ENCODE measurements at places on chromosomes 5 and 9.
A peak's percentile ranks its signal among the peaks of the same experiment; 100 is the strongest.

DNA sequence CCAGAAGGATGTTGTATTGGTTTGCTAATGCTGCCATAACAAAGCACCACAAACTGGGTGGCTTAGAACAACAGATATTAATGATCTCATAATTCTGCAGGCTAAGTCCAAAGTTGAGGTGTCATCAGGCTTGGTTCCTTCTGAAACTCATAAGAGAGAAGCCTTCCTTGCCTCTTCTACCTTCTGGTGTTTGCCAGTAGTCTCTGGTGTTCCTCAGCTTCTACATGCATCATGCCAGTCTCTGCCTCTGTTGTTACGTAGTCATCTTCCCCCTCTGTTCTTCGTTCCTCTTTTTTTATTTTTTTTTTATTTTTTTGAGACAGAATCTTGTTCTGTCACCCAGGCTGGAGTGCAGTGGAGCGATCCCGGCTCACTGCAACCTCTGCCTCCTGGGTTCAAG is 61.8 kb downstream of the LRRC70 start:
- DNase-seq, result no peak

- DNase-seq, result no peak
Measured at GRCh38 chr9:135173066-135173465, 85.6 kb downstream of the OLFM1 start.

- no peak for DNase-seq
Measured at GRCh38 chr9:656926-657568, 184.4 kb upstream of the DMRT1 start.

- DNase-seq, result no peak
Measured at GRCh38 chr5:33892620-33893137, 889 bp upstream of the ADAMTS12 start.

- no peak for DNase-seq
Measured at GRCh38 chr9:87157366-87158031, 210.2 kb upstream of the GAS1 start.

GRCh38 chr9:99954819-99955218 is 48.4 kb downstream of the STX17 start:
- DNase-seq, result no peak

DNA sequence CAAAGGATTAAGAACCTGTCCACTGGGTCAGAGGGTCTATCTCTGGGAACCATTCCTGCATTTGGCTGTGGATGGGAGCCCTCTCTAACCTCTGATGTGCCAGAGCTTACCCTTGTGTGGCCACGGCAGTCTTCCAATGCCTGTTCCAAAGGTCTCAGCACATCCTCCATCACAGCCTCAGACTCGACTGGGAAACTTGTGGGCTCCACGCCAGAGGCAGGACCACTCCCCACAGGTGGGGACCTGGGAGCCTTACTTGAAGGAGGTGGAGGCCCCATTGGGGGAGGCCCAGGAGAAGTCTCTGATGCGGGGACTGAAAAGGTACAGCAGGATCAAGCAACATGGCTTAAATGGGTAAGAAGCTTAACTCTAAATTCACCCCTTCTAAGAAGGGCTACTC is 4.4 kb downstream of the EIF4EBP3 start:
- DNase-seq, result no peak

DNA sequence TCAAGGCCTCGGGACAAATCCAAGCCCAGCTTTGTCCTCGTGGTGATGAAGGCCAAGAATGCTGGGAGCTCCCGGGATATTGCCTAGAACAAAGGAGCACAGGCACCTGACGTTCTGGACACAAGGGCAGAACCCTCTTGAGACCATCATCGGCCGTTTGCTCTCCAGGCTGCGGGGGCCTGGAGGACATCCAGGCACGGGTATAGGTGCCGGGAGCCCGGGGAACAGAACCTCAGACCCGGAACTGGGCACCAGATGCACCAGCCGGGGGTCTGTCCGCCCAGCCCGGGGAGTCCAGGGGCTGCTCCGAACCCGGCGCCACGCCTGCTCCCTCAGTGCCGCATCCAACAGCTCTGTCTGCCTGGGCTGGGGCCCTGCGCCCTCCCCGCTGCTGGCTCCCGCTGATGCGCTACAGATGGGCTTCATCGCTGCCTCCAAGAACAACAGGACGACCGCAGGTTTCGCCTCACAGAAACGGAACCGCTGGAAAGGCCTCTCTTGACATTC is 88.0 kb downstream of the ADAMTS2 start:
- DNase-seq, result no peak

- DNase-seq, result no peak
Measured at GRCh38 chr9:7973123-7973522, 173.5 kb upstream of the DMAC1 start.

- DNase-seq, result no peak
Measured at GRCh38 chr5:129748913-129749880, 1.3 kb downstream of the MINAR2 start.

GRCh38 chr9:109894921-109895758 is 115.1 kb downstream of the PALM2AKAP2 start:
- DNase-seq, result no peak

DNA sequence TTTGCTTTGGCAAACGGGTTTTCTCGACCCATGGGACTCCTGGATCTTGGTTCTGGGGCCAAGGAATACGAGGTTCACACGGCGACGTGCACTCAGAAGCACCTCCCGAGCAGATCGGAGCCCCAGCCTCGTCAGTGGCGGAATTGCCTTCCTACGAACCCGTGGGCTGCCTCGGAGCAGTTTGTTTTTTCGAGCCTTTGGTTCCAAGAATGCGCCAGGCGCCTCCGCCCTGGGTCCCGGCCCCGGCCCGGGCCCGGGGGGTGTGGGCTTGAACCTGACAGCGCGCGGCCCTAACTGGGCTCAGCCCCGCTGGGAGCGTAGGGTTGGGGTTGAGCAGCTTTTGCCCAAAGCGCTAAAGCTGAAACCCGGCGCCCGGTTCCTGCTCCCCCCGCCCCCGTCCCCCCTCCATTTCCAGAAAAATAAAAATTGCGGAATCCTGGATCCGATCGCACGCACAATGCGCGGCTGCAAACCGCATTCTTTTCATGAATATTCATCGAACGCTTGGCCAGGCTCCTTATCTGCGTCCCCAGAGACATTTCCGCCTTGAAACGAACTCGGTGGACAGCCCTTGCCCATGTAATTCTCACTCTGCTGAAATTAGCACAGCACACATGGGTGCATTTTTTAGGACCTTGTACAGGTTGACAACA is 1.0 kb downstream of the BASP1 start:
- DNase-seq, result peak; percentile 22

- no peak for DNase-seq
Measured at GRCh38 chr5:159496773-159497172, 166.5 kb upstream of the IL12B start.

- DNase-seq, result peak; percentile 72
Measured at GRCh38 chr9:137453643-137454081, 5.5 kb downstream of the NSMF start.

GRCh38 chr9:125694478-125694877 is 12.5 kb downstream of the MAPKAP1 start:
- no peak for DNase-seq

Data from neural crest cell (in vitro differentiated cells).